ENCODE measurements at places on chromosomes 11 and 22. TPM values are rescaled to one million over a fixed set of nuclear protein-coding genes. Genes with fewer than 3 reads are reported as not detected.

The TRIM6 gene
- 1.7 TPM for total RNA-seq

The KREMEN1 gene
- total RNA-seq = 24.0 TPM

The SCGB1A1 gene
- not detected for total RNA-seq

- DNase-seq = no peak
Measured at GRCh38 chr11:109853156-109853776, 239.9 kb upstream of the ZC3H12C start.

- no peak for DNase-seq
Measured at GRCh38 chr22:29061773-29062172, at the start of gene C22orf31. C22orf31 (minus strand) TSS chr22:29061831; CDS start chr22:29061792, 39 bp downstream.

- DNase-seq = no peak
Measured at GRCh38 chr11:117782101-117782500, 14.9 kb downstream of the DSCAML1 start.

- no peak for DNase-seq
Measured at GRCh38 chr11:95262994-95263765, 32.2 kb upstream of the SESN3 start.

DNA sequence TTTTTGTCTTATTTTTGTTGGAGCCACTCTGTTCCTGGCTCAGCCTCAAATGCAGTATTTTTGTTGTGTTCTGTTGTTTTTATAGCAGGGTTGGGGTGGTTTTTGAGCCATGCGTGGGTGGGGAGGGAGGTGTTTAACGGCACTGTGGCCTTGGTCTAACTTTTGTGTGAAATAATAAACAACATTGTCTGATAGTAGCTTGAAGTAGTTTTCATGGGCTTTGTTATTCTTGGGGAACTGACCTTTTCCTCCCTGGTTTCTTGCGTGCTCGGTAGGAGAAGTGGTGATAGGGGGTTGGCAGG is 6.0 kb upstream of the MCM5 start:
- no peak for DNase-seq

All from left colon (tissue), 2 donors.